Muscle of back (tissue), 13 donors: ENCODE measurements at places on chromosomes 5 and 9. TPM values are rescaled to one million over a fixed set of nuclear protein-coding genes. Genes with fewer than 3 reads are reported as not detected.
A peak's percentile ranks its signal among the peaks of the same experiment; 100 is the strongest.

- DNase-seq = no peak
Observed at GRCh38 chr9:1514250-1514649, 464.1 kb downstream of the DMRT2 start.

- no peak for DNase-seq
Observed at GRCh38 chr9:91908293-91908623, 41.8 kb downstream of the ROR2 start.

- DNase-seq = no peak
Observed at GRCh38 chr5:31213705-31214121, 20.2 kb downstream of the CDH6 start.

- no peak for DNase-seq
Observed at GRCh38 chr5:112320408-112320807, 98.7 kb downstream of the EPB41L4A start.

DNA sequence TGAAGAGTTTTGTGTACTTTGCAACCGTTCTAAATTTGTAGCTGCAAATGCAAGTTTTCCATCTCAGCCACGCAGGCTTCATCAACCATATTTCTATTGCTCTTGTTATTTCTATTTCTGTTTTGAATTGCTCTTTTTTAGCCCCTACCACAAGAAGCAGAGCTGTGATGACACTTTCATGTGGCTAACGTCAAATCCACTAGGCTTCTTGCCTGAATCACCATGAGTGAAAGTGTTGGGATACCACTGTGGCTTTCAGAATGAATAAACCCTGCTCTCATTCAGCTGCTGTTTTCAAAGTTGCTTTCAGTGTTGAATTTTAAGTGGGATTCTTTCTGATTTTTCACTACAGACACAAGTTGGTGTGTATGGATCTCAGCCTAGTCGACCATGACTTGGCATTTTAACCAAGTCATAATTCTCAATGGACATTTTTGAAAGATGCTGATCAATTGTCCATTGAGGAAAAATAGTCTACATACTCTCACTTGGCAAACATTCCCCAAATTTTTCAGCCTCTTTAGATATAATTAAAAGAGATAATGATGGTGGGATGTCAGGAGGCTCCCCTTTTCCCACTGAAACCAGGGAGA lies 41.0 kb upstream of the MTAP start:
- DNase-seq = no peak

DNA sequence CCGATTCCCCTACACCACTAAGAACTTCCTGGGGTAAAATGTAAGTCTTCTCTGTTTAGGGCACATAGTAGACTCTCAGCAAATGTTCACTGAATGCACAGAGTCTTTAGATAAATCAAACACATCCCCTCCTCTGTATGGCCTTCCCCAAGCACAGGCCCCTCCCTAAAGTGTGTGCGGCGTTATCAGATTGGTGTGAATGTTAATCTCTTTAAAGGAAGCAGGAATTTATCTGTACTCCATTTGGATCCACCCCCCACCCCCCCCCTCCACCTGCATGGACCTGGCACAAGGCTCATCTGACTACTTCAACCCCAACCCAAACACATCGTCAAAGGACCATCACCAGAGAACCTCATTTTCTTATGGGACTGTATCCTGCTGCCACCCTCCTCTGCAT lies 6.3 kb downstream of the PCDH1 start:
- no peak for DNase-seq

DNA sequence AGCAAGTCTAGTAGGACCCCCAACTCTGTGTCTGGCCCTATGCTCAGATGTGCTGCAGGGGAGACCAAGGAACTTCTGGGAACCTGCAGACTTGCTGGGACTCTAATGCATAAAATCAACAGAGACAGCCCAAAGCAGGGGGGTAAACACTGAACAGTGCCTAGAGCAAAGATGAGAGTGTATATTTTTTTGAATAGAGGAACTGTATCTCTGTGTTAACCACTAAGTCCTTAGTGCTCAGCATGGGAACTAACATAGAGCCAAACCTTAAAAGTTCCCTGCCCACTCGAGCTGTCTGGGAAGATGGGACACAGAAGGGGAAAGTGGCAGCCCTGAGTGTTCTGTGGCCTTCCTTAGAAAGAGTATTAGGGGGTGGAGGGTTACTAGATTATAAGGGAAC lies 51.9 kb downstream of the C5orf15 start:
- DNase-seq = no peak

- no peak for DNase-seq
Observed at GRCh38 chr5:59557572-59557971, 336.0 kb downstream of the PDE4D start.

DNA sequence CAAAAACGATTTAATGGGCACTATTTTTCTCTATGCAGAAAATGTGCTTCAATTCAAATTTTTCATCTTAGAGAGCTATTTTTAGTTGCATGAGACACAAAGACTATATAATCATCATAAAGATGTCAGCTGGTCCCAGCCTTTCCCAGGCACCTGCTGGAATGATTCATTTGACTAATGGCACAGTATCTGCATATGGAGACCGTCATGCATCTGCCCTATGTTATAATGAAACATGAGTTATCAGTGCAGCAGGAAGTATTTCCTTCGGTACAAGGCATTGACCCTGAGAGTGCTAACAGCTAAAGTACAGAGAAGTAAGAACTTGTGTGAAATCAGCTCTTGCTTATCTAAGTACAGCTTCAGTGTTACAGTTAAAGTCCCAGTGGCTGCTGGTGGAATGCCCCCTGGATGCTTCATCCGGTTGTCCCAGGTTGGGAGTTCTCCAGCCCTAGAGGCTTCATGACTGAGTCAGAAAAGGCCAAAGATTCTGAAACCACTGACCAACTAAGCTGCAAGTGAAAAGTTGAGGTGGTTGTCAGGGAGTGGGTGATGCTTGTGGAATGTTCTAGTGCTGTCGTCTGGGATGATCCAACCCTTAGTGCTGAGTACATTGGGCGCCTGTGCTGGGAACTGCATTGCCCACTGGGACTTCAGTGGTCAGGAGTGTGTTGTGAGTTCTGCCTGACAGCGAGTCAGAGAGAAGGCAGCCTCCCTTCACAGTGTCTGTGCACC lies 57.2 kb downstream of the MTRR start:
- DNase-seq = peak; percentile 57

- DNase-seq = no peak
Observed at GRCh38 chr5:9170026-9170425, 375.8 kb downstream of the SEMA5A start.

DNA sequence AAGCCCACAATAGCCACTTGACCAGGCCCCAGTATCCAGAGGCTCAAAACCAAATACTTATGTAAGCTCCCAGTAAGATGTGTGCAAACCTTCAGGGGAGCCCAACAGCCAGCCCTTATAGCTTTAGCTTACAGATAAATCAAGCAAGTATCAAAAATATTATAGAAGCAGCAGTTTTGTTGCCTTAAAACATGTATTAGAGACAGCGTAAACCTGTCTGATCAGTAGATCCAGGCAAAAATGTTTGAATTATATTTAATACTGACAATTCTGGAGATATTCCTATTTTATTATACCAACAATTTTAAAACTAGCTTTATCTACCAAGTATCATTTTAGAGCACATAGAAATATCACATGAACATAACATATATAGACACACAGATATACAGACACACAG lies 365.6 kb upstream of the KLF4 start:
- DNase-seq = no peak

- peak; percentile 77 for DNase-seq
Observed at GRCh38 chr5:179316982-179317381, 28.3 kb downstream of the ADAMTS2 start.

- no peak for DNase-seq
Observed at GRCh38 chr9:81231011-81231410, 458.3 kb downstream of the TLE1 start.

GRCh38 chr5:169581580-169582227 lies 1.9 kb upstream of the SPDL1 start:
- DNase-seq = no peak

DNA sequence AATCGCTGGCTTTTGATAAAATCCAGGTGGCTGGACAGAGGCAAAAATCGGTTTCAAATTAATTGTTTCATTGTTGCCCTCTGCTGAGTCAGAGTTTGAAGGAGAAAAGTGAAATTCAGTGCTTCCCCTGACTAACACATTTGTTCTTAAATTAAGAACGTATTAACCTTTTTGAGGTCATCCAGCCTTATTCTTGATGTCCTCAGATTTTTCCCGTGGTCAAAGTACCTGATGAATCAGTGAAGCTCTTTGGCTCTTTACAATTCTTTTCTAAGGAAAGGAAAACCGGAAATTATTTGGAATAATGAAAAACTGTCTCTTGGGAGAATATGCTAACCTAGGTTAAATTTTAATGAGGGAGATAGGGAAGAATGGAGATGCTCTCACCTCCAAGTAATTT lies 21.6 kb downstream of the OSMR start:
- DNase-seq = no peak

GRCh38 chr9:116370556-116370955 lies 217.0 kb downstream of the PAPPA start:
- no peak for DNase-seq

GRCh38 chr5:83321483-83322055 lies 150.0 kb upstream of the VCAN start:
- no peak for DNase-seq

DNA sequence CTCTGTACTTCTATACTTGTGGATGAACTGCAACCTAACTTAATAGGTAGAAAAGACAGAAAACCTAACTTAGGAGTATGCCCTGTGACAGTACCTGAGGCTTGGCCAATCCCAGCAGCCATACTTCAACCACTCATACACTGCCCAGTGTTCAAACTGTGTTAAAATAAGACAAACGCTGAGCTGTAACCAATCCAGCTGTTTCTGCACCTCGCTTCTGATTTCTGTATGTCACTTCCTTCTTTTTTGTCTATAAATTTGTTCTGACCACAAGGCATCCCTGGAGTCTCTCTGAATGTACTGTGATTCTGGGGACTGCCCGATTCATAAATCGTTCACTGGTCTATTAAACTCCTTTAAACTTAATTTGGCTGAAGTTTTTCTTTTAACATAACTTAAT lies 41.4 kb downstream of the AUH start:
- DNase-seq = no peak

- DNase-seq = no peak
Observed at GRCh38 chr5:151733358-151734063, 24.9 kb downstream of the ATOX1 start.

- DNase-seq = no peak
Observed at GRCh38 chr9:75235632-75236031, 147.3 kb downstream of the OSTF1 start.

- peak; percentile 6 for DNase-seq
Observed at GRCh38 chr9:32350682-32351081, 33.8 kb upstream of the ACO1 start.

GRCh38 chr5:149544028-149544420 lies 7.2 kb downstream of the CSNK1A1 start:
- DNase-seq = no peak

GRCh38 chr9:128669786-128670185 lies 13.1 kb upstream of the DYNC2I2 start:
- no peak for DNase-seq

GRCh38 chr5:79816014-79816413 lies 126.4 kb downstream of the CMYA5 start:
- DNase-seq = no peak

- DNase-seq = no peak
Observed at GRCh38 chr9:34716711-34717110, 6.8 kb upstream of the CCL21 start.

DNA sequence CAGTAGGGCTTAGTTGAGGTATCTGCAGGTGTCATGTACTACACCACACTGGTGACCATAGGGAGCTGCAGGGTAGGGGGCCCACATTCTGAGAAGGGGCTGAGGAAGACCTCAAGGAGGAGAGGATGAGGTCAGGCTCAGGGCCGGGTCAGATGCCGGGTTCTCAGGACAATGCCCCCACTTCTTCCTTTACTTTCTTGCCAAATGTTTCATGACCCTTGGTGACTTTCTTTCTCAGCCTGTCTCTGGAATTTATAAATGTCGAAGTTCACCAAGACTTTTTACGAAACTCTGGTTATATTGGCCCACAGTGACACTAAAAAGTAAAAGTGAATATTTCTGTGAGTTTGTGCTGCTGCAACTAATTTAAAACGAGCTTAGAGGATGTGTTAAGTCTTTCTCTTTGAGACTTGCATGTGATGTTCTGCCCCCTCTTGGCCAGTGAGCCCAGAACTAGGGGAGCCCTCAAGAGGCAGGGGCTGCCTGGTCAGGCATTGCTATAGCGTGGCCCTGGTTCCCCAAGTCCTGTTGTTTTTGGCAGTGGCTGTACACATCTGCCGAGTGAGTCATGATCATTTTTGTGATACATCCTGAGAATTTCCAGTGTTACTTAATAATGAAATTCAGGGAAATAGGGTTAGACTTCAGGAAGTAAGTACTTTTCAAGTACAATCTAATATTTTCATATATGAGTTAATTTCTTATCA lies 11.2 kb downstream of the ACO1 start:
- DNase-seq = peak; percentile 69

- DNase-seq = no peak
Observed at GRCh38 chr5:93186076-93186682, 394.8 kb downstream of the NR2F1-AS1 start.

DNA sequence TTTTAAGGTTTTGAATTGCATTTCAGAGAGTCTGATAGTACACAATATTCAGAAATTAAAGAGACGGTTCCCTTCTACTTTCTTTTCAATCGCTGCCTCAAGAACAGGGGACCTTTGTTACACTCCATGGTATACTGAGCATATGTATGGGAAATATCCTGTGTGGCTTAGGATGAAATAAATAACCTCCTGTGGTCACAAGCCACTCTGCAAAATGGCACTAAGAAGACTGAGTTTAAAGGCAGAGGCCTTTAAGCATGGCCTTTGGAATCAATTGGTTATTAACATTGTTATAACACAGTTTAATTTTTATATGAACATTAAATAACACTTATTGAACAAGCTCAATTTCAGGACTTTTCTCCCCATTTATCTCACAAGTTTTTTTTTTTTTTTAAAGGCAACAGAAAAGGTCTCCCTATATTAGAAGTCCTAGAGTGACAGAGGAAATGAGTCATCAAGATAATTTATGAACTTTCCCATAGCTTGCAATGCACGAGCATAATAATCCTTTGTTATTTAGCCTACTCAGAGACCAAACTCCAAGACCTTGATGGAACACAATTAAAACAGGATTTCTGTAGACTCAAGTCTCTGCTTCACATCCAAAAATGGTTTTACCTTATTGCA lies 341.9 kb downstream of the TMEM167A start:
- DNase-seq = no peak

SPINK7 gene
- not detected for polyA plus RNA-seq

FOXD4L5 gene
- polyA plus RNA-seq = 1.5 TPM

AJM1 gene
- polyA plus RNA-seq = 1.4 TPM

PTPRD gene
- polyA plus RNA-seq = 61.8 TPM

PCDHB1 gene
- 0.14 TPM for polyA plus RNA-seq

FRMD3 gene
- 27.1 TPM for polyA plus RNA-seq

MVB12B gene
- polyA plus RNA-seq = 14.5 TPM

NUDT12 gene
- polyA plus RNA-seq = 10.6 TPM

PRDM12 gene
- not detected for polyA plus RNA-seq

SLC45A2 gene
- 0.43 TPM for polyA plus RNA-seq

BARX1 gene
- 0.16 TPM for polyA plus RNA-seq

IL9 gene
- not detected for polyA plus RNA-seq

CCDC183 gene
- polyA plus RNA-seq = 2.0 TPM

PAEP gene
- polyA plus RNA-seq = not detected

SPATA31E1 gene
- 0.04 TPM for polyA plus RNA-seq

FOXD4L4 gene
- polyA plus RNA-seq = 0.13 TPM

CDH12 gene
- polyA plus RNA-seq = 0.73 TPM

NUDCD2 gene
- polyA plus RNA-seq = 46.7 TPM

PRDM9 gene
- polyA plus RNA-seq = not detected

PCDHB11 gene
- polyA plus RNA-seq = 2.8 TPM

PDLIM4 gene
- polyA plus RNA-seq = 52.8 TPM

ALDOB gene
- 0.54 TPM for polyA plus RNA-seq

CEL gene
- polyA plus RNA-seq = 1.1 TPM
